NCI-H187 (cell line): ENCODE measurements at places on chromosomes 3 and 15.

DNA sequence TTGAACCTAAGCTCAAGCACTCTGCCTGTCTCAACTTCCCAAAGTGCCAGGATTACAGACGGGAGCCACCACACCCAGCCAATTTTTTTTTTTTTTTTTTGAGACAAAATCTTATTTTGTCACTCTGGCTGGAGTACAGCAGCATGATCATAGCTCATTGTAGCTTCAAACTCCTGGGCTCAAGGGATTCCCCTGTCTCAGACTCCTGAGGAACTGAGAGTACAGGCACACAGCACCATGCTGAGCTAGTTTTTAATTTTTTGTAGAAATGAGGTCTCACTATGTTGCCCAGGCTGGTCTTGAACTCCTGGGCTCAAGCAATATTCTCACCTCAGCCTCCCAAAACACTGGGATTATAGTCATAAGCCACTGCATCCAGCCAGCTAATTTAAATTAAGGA lies 36.8 kb upstream of the SUCLG2 start:
- DNase-seq: no peak

- no peak for DNase-seq
These were observed 118.0 kb upstream of the DPH6 start for GRCh38 chr15:35663956-35664355.

DNA sequence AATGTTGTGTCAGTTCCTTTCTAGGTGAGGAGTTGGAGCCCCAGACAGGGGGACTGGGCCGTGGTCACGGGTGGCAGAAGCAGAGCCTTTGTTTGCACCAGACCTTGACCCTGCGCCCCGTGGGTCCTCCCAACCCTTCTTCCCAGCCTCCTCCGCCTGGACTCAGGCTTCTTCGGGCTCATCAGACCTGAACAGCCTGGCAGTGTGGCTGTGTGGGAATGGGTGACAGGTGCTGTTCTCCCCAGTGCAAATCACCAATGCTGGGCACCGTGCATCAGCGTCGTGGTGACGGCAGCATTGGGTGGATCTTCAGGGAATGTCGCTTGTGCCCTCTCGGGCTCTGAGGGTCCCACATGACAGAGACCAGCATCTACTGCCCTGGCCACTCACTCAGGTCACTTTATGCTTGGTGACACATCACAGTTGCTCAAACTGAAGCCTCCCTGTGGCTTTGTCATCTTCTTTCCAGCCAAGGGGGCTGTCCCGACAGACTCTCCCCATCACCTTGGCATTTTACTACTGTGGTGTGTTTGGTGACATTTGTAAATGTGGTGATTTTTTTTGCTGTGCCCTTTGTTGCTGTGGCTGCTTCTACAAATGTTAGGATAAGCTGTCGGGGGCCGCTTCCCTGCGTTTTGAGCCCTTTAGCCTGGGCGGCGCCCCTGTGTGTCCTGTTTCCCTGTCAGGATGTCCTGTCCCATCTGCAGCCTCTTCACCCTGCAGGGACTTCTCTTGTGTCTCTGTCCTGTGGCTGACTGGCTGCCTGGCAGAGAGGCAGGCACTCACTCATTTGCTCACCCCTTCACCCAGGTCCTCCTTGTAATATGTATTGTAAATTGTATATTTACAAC lies 14.5 kb downstream of the APBA2 start:
- DNase-seq: no peak

- DNase-seq: no peak
These were observed 108.9 kb downstream of the DUT start for GRCh38 chr15:48440084-48440483.

DNA sequence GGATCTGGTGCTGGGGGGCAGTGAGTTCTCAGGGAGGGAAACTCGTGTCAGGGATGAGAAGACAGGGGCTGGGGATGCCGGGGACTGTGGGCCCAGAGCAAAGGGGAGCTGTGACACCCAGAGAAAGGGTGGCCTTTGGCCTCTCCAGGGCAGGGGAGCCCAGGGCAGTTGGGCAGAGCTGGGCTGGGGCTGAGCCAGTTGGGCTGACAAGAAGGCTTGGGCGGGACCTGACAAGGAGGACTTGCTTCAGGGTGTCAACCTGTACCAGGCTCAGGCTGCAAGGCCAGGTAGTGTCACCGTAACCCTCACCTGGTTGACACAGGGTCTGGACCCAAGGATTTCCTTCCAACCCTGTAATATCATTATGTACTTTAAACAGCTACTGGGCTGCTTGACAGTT lies 13.2 kb upstream of the ANPEP start:
- DNase-seq: no peak

DNA sequence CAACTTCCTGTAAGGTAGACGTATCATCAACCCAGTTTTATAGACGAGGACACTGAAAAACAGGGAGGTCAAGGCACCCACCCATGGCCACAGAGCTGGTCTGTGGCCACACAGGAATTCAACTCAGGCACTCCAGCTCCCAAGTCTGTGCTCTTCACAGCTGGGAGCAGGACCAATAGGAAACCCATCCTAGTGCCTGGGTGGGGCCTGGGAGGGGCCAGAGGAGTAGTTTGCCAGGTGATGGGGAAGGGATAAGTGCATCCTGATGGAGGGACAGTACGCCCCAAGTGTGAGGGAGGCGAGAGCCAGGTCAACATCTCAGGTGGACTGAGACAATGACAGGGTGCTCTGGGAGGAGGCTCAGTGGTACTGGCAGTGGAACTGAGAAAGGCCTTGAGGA lies 22.0 kb downstream of the KIF9 start:
- DNase-seq: no peak

DNA sequence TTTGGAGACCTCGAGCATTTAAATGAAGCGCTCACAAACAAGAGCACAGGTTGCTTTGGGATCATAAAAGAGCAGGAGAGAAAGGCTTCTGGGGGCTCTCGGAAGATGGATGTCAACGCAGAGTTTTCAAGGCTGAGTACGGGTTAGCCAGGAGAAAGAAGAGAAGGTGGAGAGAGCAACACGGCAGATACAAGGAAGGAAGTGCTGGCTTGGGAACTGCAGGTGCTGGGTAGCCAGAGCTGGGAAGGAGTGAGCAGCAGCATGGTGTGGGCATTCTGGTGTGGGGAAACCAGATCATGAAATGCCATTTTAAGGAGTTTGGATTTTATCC lies 580 bp upstream of the RUBCN start:
- DNase-seq: no peak

GRCh38 chr15:96358821-96359615 lies 28.5 kb downstream of the NR2F2 start:
- DNase-seq: no peak

DNA sequence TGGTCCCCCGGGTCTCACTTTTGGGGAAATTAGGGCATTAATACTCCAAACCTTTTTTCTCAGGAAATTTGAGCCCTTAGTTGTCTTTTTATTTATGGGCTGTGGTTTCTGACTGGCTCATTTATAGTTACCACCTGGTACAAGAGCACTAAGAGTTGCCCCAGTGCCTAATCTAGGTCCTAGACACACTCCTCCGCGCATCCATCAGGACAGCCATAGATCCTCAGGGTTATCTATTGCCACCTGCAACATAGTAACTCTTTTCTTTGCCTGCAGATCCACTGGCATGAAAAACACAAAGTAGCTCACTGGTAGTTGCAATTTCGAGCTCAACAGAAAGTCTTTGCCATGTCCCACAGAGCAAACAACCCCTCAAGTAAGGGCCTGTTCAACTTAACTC lies 576.4 kb upstream of the ROBO2 start:
- DNase-seq: no peak

DNA sequence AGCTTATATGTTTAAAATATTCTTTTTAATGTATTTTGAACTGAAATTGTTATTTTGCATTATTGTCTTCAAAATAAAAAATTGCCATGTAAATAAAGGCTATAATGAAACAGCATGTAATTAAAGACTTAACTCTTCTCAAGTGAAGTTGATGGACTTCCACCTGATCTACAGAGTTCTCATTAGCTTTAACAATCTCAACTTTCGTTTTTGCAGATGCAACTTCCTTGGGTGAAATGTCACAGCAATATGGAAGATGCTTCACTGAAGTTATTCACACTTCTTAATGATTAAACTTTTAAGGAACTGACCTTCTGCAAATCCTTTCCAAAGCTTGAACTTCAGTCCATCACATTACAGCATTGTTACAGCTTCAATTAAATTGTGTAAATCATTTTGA lies 63.6 kb downstream of the OSTN start:
- DNase-seq: no peak

- no peak for DNase-seq
These were observed 154.4 kb upstream of the HES1 start for GRCh38 chr3:193981504-193981903.

DNA sequence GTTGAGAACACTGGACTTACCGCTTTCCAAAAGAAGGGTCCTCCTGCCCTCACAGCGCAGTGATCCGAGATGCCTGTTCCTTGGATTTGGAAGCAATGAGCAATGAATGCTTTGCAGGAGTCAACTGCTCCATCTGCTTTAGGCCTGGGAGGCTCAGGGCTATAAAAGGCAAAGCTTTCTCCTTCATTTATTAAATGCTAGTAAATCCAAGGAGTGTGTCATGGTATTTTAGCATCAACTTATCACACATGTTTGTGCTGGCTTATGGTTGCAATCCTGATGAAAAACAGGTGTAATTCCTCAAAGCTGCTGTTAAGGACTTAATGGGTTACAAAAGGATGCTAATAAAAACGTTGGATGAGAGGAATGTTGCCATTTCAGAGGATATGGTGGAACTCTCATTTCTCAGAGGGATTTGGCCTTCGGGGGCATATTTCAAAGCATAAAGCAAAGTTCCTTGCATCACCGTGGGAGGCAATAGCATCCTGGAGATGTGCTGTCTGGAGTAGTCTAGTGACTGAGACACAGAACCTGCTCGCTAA lies 158.5 kb upstream of the TPM1 start:
- no peak for DNase-seq

DNA sequence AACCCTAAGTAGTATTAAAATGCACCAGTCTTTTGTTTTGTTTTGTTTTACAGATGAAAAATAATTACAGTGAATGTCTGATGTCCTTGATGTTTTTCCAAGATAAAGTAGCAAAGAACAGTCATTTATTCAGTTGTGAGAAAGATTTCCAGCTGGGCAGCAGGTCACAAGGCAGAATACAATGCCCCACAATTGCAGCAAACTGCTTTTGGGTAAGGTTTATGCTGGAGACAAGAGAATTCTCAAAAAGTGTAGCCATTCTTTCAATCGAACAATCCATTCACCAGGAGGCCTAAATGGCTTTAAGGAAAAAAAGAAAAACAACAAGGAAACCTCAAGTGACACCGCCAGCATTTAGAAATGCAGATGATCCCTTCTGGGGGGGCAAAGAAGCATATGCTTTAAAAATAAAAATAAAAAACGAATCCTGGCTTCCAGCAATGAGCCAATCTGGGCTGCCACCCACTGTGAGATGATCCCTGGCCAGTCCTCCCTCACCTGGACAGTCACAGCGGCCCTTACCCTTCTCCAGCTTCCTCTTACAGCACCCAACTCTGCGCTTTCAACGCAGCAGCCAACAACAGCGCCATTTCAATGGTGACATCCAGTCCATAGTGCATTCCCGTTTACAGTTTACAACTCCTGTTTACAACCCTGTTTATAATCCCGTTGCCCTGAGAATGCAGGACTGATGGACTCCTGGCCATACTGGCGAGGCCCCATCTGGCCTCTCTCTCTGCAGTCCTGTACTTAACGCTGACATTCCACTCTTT lies 25.7 kb upstream of the WNT5A start:
- DNase-seq: no peak

- DNase-seq: no peak
These were observed 191.4 kb downstream of the MINAR1 start for GRCh38 chr15:79623488-79623887.

GRCh38 chr3:120764206-120764605 lies 21.7 kb downstream of the GTF2E1 start:
- no peak for DNase-seq

DNA sequence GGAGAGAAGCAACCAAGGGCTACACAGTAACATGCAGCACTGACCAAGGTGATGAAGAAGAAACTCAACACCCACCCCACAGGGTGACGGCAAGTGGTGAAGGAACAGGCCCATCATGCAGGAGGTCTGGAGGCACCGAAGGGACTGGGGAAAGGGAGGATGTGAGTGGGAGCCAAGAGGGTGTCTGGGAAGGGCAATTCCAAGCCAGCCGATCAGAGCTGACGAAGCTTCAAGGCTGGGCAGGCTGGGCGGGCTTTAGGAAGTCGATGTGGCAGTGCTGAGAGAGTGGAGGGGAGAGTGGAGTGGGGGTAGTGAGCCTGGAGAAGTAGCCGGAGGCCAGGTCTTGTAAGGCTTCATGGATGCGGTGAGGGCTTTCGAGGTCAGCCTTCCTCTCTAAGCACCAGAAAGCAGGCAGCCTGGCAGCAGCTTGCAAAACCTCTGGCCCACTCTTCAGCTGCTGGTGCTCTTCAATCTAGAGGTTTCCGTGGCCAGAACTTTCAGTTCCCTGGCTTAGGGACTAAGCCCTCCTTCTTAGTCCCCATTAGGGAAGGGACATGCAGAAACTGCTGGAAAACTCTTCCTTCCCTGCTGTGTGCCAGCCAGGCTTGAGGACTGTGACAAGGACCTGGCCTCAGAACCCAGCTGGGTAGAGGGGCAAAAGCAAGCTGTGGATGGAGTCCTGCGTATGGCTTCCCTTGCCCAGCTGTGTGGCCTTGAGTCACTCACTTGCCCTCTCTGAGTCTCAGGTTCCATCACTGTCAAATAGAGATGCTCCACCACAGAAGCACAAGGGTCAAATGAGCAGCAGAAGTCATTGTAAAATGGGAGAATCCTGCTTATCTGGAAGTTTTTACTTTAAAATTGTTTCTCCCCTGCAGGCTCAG lies 72.1 kb downstream of the TLE3 start:
- DNase-seq: no peak

DNA sequence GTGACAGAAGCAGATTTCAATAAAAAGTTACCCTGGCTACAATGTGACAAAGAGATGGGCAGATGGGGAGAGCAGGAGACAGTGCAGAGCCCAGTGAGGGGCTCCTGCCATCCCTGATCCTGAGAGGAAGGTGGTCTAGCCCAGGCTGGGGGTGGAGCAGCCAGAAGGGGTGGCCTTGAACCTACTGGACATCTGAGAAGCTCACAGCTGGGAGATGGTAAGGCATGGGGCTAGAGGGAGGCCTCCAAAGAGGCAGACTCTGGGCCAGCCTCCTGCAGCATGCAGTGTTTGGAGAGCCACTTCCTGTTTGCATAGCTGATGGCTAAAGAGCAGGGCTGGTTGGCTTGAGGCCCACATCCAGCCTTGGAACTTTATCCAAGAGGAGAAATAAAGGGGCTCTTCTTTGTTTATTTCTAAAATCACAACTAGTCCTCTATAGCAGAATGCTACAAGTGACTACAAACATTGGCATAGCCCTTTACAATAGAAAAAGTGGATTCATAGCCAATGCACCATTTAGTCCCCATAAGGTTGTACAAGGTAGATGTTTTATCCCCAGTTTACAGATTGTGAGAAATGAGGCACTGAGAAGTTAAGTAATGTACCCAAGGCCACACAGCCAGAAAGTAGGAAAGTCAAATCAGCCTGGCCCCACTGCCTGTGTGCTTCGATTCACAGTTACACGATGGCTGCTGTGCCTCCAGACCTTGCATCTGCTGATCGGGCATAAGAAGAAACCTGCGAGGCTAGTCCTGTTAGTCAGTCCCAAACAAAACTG lies 4.6 kb downstream of the EFCC1 start:
- no peak for DNase-seq
